Fibroblast of lung (primary cell): ENCODE measurements at places on chromosomes 5 and 9. TPM values are rescaled to one million over a fixed set of nuclear protein-coding genes. Genes with fewer than 3 reads are reported as not detected.

Gene ABCA2
- total RNA-seq = 13.9 and 21.8 TPM in 2 replicates

Gene KIF27
- 4.8 and 6.2 TPM in 2 replicates for total RNA-seq

Gene OMD
- total RNA-seq = under 0.01 and 0.17 TPM in 2 replicates

Gene CCL27
- 0.26 TPM in 1 of 2 replicates, not detected in the other for total RNA-seq

Gene SHISAL2B
- not detected in 2 replicates for total RNA-seq

Gene FAM163B
- not detected in 2 replicates for total RNA-seq

Gene KIF4B
- under 0.01 TPM in 2 replicates for total RNA-seq

Gene CTXN3
- not detected in 2 replicates for total RNA-seq

Gene SLCO6A1
- not detected in 2 replicates for total RNA-seq

Gene DOK3
- total RNA-seq = 0.99 and 2.1 TPM in 2 replicates

Gene GMCL2
- under 0.01 TPM in 2 replicates for total RNA-seq

Gene ARHGEF37
- total RNA-seq = 3.1 and 5.3 TPM in 2 replicates

Gene ARL10
- 9.8 and 11.1 TPM in 2 replicates for total RNA-seq

Gene PCDHA10
- total RNA-seq = 0.26 and 0.66 TPM in 2 replicates

Gene C9
- total RNA-seq = under 0.01 and 0.33 TPM in 2 replicates

Gene NEURL1B
- total RNA-seq = 2.6 and 6.1 TPM in 2 replicates
